ENCODE measurements at places on chromosomes 7 and 10.
A peak's percentile ranks its signal among the peaks of the same experiment; 100 is the strongest.

DNA sequence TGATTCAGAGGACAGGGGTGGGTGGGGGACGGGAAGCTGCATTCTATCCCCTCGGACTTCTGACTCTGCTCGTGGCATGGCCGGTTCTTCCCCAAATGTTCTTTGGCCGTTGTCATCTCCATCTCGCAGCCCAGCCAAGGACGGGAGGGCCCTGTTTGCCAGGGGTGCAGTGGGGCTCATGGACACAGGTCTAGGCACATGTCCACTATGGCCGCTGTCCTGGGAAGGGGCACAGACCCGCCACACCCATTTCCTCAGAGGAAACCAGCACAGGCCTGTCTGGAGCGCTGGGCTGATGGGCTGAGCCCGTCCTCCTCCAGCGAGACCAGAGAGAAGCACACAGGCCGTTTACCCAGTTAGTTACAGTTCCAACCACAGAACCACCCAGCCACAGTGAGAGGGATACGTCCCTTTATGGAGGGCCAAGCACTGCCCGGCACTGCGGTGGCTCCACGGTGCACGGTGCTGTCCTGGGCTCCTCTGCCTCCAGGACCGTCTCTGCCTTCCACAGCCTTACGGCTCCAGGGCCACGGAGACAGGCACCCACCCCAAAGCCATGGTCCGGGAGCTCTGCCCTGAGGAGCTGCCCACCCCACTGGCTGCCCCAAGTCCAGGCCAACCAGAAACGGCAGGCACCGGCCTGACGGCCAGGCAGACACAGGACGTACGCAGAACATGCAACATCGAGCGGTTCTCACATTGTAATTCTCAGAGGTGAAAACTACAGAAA lies 20.2 kb downstream of the DPYSL4 start:
- no peak for DNase-seq

DNA sequence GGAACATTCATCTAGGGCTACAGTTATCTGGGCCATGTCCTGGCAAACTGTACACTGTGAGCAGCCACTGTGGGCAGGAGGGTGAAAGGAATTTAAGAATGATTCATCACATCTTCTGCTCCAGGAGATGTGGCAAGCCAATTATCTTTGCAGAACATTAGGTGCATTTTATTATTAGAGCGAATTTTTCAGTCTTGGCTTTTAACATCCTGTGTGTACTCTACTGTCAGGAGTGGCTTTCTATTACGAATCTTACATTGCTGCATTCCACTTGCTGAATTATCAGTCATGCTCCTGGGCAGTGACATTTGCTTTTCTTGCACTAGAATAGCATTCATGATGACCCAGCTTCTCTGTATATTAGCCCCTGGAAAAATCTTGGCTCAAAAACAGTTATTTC lies 109.2 kb upstream of the TARP start:
- DNase-seq: no peak

DNA sequence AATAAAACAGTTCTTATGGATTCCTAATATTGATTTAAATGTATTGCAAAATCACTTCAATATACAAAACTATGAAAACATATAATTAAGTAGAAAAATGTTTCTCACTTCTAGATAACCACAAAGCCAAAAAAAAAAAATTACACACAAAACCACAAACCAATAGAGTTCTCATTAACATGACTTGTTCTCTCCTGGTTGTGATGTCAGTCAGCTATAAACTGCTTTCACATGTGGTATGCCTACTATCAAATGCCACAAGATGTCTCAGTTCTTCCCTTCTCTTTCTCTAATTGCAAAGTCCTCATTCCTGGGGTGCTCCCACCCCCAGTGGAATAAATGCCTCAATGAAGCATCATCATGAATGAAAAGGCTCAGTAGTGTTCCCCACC lies 16.6 kb downstream of the GNAI1 start:
- DNase-seq: peak; percentile 50

DNA sequence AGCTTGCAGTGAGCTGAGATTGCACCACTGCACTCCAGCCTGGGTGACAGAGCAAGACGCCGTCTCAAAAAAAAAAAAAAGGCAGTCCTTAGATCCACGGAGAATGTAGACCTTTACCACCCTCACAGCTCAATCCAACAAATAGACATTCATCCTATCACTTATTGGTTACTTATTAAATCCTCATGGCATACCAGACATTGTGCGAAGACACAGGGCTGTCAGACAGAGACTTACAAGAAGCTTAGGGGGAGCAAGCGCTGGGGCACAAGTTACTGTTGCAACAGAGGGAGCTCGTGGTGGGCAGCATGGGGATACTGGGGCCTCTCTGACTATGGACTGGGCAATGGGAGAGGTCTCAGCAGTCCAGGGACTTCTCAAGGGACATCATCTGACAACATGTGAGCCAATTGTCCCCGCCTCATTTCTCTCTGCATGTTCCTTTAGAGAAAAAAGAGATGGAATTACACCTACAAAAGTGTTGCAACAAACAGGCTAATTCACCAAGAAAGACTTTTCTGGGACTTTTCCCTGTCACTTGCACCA lies 82.8 kb upstream of the TNS3 start:
- DNase-seq: no peak

GRCh38 chr7:112144284-112145059 lies 61.7 kb downstream of the DOCK4 start:
- DNase-seq: no peak

DNA sequence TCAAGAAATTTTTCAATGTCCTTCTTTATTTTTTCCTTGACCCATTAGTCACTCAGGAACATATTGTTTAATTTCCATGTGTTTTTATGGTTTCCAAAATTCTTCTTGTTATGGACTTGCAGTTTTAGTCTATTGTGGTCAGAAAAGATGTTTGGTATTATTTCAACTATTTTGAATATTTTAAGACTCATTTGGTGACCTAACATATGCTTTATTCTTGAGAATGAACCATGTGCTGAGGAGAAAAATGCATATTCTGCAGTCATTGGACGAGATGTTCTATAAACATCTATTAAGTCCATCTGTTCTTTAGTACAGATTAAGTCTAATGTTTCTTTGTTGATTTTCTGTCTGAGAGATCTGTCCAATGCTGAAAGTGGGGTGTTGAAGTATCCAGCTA lies 42.3 kb upstream of the MDFIC start:
- DNase-seq: no peak

- DNase-seq: no peak
These were observed 258.5 kb downstream of the PTPRN2 start for GRCh38 chr7:158329014-158329610.

DNA sequence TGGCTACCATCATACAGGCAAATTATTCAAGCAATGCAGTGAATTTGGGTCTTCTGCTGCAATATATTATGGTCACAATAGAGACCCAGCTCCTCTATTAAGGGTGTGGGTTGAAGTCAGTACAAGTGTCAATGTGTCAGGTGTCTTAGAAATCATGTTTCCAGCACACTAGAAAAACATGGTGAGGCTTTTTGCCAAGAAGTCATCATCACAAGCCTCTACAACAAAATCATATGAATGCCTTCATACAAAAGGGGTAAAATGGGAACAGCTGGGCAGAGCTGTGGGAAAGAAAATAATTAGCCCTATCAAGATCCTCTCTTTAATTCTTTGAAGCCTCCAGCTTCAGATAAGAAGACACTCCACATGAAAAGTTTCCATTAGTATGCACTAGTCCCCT lies 37.2 kb downstream of the FAM13C start:
- DNase-seq: no peak

GRCh38 chr10:78776756-78777155 lies 292.0 kb upstream of the ZMIZ1 start:
- no peak for DNase-seq

- DNase-seq: no peak
These were observed 27.7 kb downstream of the PPP2R2D start for GRCh38 chr10:131928248-131929095.

- DNase-seq: no peak
These were observed 52.4 kb downstream of the PARP12 start for GRCh38 chr7:140010194-140010895.

GRCh38 chr10:124109261-124109660 lies 15.9 kb upstream of the CHST15 start:
- no peak for DNase-seq

DNA sequence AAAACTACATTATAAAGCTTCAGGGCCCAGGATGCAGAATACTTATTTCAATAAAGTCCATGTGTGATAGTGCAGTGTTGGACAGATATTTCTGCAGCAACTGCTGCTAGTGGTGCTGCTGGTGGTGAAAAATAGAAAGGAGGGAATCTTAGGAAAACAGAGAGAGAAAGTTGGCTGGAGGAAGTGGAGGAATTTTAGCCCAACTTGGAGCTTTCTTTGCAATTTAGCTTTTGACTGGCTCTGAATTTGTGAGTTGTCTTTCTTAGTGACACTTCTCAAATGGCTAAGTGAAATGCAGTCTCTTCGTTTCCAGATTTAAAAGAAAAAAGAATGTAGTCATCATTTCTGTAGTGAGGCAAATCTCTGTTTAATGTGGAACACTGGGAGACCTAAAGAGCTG lies 45.4 kb downstream of the GPR158 start:
- no peak for DNase-seq

GRCh38 chr10:7738536-7739407 lies 35.7 kb downstream of the ITIH2 start:
- no peak for DNase-seq

GRCh38 chr10:93445978-93446720 lies 36.0 kb downstream of the MYOF start:
- DNase-seq: no peak

GRCh38 chr7:92020636-92021035 lies 80.0 kb downstream of the AKAP9 start:
- no peak for DNase-seq

DNA sequence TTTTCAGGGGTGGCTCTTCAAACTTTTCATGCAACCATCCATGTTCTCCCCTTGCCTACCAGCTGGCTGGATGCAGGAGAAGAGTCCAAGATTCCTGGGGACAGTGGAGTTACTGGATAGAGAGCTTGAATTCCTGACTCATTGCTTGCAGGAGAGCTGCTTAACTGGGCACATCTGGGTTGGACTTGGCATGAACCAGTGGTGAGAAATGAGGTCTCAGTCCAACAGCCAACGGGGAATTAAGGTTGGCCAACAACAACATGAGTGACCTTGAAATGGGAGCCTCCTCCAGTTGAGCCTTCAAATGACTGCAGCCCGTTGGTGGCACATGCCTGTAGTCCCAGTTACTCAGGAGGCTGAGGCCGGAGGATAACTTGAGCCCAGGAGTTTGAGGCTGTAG lies 58.1 kb upstream of the OPN4 start:
- no peak for DNase-seq

DNA sequence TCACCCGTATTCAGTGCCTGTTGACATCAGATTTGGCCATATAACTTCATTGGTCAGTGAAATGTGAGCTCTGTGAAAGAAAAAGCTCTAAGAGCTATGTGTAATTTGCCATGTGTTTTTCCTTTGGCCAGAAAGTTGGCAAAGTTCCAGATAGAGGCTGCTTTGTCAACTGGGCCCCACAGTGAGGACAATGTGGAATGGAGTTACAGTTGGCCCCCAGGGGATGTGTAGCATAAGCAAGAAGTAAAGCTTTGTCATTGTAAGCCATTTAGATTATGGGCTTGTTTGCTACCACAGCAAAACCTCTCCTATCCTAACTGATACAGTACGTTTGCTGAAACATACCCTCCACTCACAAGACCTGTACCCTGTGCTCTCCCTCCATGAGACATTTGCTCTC lies 119.1 kb upstream of the HABP2 start:
- DNase-seq: no peak

- no peak for DNase-seq
These were observed 92.9 kb downstream of the DNAJB6 start for GRCh38 chr7:157429680-157430224.

DNA sequence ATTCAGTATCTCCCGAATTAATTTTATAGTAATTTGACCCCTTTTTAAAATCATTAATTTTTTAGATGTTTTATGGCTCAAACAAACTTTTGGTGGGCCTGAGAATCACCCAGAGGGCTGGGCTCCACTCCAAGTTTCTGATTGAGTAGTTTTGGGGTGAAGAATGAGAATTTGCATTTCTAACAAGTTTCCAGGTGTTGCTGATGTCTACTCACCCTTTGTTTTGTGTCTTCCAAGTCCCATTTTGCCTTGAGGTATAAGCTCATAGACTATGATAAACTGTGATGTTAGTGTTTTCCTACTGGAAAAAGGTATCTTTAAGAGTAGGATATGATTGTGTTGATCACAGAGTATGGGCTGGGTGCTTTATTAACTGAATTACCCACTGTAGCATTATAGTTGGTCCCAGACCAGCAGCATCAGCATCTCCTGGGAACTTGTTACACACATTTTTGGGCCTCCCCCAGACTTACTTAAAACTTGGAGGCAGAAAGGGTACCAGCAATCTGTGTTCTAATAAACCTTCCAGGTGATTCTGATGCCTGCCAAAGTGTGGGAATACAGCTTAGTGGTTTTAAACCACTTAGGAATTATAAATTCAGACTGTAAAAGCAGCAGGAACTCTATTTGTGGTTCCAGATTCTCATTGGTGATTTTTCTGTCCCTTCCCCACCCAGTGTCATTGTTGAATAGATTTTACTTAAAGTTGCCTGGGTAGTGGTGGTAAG lies 19.1 kb downstream of the ZNRF2 start:
- DNase-seq: no peak

DNA sequence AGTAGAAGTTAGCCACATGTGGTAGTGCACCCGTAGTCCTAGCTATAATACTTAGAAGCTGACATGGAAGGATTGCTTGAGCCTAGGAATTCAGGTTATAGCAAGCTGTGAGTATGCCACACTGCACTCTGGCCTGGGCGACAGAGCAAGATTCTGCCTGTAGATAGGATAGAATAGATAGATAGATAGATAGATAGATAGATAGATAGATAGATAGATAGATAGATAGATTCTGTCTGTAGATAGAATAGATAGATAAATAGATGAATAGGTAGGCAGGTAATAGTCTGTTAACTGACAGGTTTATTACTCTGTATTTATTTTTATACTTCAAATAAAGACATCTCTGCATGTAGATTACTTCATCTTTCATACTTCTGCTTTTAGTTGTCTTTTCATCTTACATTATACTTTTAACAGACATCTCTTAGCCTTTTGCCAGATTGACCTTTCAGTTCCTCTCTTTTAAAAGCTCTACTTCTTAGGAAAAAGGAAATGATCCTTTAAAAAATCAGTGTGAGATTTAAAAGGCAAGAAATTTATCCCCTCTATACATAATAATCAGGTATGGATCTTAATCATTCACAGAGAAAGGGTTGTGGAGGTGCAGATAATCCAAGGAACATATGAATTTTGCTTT lies 31.8 kb downstream of the CCAR1 start:
- DNase-seq: no peak

GRCh38 chr10:112336556-112337201 lies 37.2 kb upstream of the ACSL5 start:
- DNase-seq: no peak

- DNase-seq: peak; percentile 18
These were observed 2.8 kb downstream of the MCU start for GRCh38 chr10:72694476-72695369.

- no peak for DNase-seq
These were observed 160.4 kb downstream of the CAMK1D start for GRCh38 chr10:12509794-12510100.

- no peak for DNase-seq
These were observed 402.8 kb upstream of the PODXL start for GRCh38 chr7:131959106-131959812.

GRCh38 chr10:57925045-57925444 lies 342.6 kb downstream of the IPMK start:
- peak; percentile 31 for DNase-seq

Measured in MM.1S (cell line).